Stimulated activated CD8-positive, alpha-beta memory T cell treated with anti-CD3 and anti-CD28 coated beads, Interleukin-15, amount 100 ng/mL, for 4 hours (primary cell): ENCODE measurements at places on chromosomes 2 and 18.

GRCh38 chr2:145302886-145303285, 783.0 kb upstream of the ZEB2 start:
- no peak for DNase-seq

- DNase-seq: no peak
These were observed 70.0 kb downstream of the HS1BP3 start for GRCh38 chr2:20580690-20581437.

DNA sequence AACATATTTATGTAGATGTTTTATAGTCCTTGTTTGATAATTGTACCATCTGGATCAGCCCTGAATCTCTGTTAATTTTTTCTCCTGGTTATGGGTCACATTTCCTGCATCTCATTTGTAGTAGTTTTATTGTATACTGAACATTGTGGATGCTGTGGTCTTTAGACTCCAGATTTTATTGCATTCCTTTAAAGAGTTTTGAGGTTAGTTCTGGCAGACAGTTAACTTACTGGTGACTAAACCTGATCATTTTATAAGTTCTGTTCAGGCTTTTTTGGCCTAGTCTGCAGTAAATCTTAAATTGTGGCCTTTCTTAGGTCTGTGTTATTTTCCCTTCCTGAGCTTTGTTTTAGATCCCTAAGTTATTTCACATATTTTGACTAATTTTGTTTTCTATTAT, 84.3 kb downstream of the FANCL start:
- DNase-seq: no peak

DNA sequence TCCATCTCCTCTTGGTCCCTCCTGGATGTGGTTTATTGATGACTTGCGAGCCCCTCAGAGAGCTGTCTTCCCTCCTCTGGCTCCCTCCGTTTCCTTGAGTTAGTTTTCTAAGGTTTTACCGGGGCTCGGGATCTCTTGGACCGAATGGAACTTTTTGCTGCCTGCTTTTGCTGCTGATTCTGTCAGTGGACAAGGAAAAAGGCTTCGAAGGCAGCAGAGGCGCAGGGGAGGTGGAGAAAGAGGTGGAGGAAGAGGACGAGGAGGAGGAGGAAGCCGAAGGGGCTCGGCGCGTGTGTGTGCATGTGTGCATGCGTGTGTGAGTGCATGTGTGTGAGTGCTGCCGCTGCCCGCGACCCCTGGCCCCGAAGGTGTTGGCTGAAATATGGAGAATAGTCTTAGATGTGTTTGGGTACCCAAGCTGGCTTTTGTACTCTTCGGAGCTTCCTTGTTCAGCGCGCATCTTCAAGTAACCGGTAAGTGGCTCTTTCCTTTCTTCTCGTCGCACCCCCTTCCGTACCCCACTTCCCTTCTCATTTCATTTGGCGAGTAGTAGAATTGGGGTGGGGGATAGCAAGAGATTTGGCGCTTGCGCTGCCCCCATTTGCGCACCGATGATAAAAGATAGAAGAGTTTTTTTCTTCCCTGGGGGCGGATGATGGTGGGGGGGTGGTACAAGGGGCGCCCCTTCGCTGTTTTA, 557 bp downstream of the DCC start:
- DNase-seq: no peak

DNA sequence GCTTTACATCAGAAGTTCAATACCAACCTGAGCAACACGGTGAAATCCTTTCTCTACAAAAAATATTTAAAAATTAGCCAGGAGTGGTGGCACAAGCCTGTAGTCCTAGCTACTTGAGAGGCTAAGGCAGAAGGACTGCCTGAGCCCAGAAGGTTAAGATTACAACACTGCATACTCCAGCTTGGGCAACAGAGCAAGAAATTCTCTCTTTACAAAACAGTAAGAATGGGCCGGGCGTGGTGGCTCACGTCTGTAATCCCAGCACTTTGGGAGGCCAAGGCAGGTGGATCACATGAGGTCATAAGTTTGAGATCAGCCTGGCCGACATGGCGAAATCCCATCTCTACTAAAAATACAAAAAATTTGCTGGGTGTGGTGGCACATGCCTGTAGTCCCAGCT, 113.2 kb downstream of the USP34 start:
- DNase-seq: no peak

DNA sequence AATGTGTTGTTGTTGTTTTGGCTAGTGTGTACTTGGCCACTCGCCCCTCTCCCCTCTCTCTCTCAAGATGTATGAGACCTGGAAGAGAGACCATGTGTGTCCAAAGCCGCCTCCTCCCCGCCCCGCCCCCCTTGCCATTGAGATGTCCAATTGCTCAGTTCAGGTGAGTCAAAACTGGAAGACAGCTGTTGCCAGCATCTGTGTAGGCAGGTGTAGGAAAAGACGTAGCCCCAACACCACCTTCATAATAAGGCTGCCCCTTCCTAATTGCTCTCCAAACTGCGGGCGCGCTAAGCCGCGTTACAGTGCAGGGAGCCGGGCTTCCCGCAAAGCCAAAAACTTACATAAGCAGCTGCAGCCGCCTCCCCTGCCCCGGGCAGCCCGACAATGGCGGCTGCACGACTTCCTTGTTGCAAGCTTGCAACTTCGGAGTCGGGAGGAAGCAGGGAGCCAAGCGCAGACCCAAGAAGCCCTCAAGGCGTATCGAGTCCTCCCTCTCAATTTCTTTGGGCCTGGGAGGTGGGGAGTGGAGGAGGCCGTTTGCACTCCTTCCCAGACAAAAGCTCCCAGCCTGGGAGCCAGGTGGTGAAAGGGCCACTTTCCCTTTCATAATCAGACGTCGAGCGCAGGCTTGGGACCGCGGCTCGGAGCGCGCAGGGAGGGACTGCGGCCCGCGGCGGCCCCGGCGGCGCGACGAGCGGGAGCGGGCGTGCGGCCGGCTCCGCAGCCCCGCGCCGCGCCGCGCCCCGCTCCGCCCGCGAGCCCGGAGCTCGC, 882 bp downstream of the ZBTB14 start:
- peak; percentile 19 for DNase-seq

GRCh38 chr2:96156011-96156820, 11.0 kb upstream of the DUSP2 start:
- no peak for DNase-seq

- no peak for DNase-seq
These were observed 75.7 kb downstream of the PIK3C3 start for GRCh38 chr18:42030586-42031182.

DNA sequence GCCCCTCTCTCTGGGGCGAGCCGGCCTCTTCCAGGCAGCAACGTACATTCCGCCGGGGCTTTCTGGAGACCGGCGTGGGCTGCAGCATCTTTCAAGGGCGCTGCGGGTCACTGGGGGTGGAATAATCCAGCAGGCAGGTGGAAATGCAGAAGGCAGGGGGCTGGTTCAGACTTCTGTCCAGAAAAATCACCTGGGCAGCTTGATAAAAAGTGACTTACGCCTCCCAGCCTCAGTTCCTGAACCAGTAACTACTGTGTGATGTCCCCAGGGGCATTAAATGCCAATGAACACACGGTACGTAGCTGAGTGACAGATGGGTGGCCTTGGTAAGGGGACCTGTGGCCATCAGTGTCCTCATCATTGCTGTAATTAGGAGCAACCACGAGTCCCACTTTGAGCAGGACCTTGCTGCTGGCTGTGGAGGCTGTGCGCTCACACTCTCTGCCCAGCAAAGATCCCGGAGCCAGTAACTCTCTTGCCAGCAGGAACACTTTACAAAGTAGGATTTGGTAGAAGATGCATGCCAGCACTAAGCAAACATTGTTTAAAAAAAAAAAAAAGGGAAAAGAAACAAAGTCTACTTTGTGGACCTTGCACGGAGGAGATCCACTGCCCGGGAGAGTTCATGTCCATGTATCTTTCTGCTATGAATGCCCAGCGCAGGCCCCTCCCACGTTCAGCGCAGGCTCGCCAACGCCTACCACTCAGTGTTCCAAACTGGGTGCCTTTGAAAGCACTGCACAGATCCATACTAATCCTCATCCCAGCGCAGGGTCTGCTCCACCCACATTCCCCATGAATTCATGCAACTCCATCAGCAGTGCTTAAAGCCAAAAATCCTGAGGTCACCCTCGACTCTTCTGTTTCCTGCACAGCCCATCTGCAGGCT, 177.3 kb downstream of the HDAC4 start:
- DNase-seq: no peak

- DNase-seq: no peak
These were observed 206.1 kb downstream of the ZNF407 start for GRCh38 chr18:74803769-74804168.

DNA sequence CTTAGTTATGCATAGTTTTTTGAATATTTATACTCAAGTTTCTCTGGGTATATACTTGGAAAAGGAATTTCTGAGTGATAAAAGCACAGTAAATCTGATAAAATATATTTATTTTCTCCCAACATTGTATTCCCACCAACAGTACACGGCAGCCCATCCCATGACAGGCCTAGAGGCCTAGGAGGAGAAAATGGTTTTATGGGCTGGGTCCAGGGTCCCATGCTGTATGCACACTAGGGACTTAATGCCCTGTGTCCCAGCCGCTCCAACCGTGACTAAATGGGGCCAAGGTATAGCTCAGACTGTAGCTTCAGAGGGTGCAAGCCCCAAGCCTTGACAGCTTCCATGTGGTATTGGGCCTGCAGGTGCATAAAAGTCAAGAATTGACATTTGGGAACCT, 1007.7 kb downstream of the DSC3 start:
- DNase-seq: no peak

GRCh38 chr18:79348066-79348465, 47.7 kb upstream of the NFATC1 start:
- DNase-seq: no peak

DNA sequence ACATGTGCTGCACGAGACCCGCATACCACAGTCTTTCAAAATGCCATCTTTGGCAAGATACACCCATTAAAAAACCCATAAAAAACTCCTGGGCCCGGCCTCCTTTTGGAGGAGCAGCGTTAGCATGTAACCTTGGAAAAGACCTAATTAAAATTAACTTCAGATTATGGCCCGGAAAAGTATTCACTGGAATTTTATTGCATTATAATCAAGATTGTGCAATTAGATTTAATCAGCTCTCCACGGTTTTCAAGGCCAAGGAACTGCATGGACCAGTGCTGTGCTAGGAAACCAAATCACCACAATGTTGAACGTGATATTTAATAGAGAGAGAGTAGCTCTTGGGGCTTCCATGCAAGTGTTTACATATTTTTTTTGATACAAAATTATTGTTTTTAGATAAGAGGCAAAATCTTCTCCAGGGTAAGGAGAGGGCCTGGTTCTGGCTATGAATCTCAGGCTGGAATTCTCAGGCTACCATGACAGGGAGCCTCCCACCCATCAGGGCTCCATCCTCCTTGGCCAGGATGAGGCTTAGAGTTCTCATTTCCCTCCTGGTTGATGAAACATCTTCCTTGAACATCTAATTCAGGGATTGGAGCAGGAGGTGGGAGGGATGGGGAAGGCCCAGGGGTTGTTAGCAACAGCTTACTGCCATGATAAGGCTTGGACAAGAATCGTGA, 82.0 kb upstream of the TTC39C start:
- no peak for DNase-seq

DNA sequence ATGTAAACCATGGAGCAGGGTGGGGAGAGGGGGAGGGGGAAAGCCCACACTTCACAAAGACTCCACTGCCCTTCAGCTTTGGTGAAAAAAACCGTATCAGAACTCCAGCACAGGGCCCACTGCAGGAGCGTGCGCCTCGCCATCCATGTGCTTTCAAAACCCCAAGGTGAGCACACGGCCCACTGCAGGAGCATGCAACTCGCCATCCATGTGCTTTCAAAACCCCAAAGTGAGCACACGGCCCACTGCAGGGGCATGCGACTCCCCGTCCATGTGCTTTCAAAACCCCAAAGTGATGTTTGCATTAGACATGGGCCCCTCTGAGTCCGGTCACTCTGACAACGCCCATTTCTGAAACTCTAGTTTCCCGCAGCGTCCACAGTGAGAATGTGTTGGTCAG, 7.8 kb downstream of the TXNL4A start:
- no peak for DNase-seq

DNA sequence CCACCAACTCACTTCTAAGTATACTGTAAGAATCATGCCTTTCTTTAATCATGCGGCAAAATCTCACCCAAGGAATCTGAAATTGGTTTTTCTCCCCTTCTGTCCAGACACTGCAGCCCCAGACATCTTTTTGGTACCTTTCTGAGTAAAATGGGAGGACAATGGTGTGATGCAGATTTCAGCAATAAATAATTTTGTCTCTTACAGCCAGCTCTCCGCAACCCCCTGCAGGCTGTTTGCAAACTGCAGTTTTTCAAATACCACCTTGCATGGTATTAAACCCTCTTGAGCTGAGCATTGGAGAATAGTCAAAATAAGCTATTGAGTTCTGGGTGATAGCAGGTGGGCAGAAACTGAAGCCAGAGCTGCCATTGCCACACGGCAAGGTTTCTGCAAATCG, 32.2 kb downstream of the GPR39 start:
- no peak for DNase-seq

- no peak for DNase-seq
These were observed 117.1 kb upstream of the DTNA start for GRCh38 chr18:34592961-34593382.

- DNase-seq: no peak
These were observed 33.3 kb downstream of the NAB1 start for GRCh38 chr2:190682168-190682567.

- DNase-seq: no peak
These were observed 15.2 kb downstream of the CAPG start for GRCh38 chr2:85394976-85395375.
